ENCODE measurements at places on chromosomes 1 and 21.

GRCh38 chr21:17793246-17794123, 25.7 kb downstream of the C21orf91 start:
- no peak for DNase-seq

DNA sequence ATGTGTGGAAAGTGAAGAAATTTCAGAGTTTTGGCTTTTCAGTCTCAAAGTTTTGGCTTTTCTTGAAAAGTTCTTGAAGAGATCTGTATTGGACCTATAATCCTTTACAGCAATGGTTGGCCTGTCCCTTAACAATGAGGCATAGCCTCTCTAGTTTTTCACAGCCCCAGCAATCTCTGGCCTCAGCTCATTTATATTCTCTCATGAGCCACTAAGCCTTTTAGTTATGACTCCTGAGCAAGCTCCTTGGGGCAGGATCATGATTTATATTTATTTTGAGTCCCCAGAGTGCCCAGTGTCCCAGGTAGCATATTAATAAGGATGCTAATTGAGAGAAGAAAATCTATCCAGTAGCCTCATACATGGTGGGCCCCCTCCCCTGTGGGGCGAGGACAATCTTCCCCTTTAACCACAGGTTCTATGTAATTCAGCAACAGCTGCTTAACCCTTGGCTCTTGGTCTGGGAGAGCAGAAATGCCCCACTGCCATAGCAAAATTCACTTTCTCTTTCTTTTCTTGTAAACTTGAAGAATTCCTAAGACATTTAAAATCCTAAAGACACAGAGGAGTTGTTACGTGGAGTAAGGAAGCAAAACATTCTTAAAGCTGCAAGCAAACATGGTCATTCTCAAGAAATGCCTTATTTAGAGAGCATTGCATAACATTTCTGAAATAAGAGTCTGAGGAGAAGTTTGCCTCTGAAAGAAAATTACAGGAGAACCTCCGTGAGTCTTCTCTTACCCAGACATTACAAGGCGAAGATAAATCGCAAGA, 6.3 kb downstream of the NGF start:
- no peak for DNase-seq

DNA sequence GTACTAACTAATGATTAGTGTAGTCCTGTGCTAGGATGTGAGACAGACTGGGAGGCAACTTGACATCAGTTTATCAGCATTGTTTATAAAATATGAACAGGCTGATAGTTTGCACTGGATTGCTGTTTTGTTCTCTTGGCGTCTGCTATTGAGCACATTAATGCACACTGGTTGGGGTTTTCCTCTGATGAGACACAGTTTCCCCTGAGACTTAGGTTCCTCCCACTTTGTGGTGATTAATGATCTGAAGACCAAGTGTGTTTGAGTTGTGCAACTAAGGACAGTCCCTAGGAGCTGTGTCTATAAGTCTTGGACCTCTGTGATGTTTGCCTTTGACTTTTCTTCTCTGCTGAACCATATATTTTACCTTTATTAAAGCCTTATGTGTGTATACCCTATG, 1015.4 kb downstream of the AMY1C start:
- DNase-seq = no peak

DNA sequence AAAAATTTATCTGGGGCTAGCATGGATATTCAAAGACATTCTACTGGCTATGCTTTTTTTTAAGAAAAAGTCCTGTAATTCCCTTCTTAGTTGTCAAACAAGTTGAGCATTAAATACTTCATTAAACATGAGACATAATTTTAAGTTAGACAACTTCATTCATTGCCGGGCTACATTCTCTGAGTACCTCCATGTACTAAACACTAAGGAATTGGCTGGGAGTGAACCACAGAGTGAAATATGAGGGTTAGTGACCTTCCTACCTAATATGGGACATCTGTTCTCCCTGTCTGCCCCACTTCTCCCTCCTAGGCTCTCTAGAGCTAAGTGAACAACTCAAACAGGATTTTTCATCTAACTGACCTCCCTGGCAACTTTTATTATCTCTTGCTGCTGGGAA, 370.4 kb downstream of the VAV3 start:
- DNase-seq = no peak
